ENCODE measurements at places on chromosomes 3 and 15.
A peak's percentile ranks its signal among the peaks of the same experiment; 100 is the strongest.

GRCh38 chr15:39000008-39000734, 435.6 kb upstream of the RASGRP1 start:
- peaks cover 22% of the 10 kb centered on the region for H3K4me1 ChIP-seq
- no peak overlapping the region for H3K4me3 ChIP-seq
- no peak overlapping the region for H3K27ac ChIP-seq
- no peak for DNase-seq
- no peaks in the 10 kb centered on the region for H3K27me3 ChIP-seq

DNA sequence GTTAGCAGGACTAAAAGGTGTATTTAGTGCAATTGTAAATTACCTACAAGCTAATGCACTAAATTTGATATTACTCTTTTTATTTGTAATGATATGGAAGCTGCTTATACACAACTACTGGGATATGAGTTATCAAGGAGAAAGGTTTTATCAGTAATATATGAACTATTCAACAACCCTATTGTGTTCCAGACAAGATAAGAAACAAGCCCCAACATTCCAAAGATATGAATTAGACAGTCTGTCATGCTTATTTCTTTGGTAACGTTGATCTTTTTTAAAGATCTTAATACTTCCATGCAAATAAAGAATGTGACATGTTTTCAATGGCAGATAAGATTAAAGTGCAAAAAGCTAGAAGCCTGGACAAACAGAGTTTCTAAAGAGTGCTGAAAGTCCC, 314.0 kb upstream of the THBS1 start:
- H3K27ac ChIP-seq = no peak overlapping the region
- DNase-seq = no peak
- H3K4me1 ChIP-seq = peaks cover 11% of the 10 kb centered on the region
- no peaks in the 10 kb centered on the region for H3K36me3 ChIP-seq

DNA sequence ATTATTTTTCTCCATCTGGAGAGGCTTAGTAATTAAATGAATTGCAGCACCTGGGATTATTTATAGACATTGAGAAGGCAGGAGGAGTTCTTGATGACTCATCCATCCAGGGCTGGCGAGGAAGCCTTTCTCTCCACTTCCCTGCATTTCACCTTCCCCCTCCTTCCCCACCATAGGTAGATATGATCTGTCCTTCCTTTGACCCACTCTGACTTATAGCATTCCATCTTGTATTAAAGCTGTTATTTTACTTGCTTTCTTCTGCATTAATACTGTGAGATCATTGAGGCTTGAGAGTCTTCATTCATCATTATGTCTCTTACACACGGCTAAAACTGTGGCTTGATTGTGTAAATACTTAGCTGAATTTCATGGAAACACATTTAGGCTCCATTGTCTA, 288.8 kb downstream of the FEZF2 start:
- peaks cover 2% of the 10 kb centered on the region for H3K36me3 ChIP-seq
- peak overlapping the region; percentile 56 for H3K27ac ChIP-seq
- DNase-seq = peak; percentile 6
- H3K4me1 ChIP-seq = peaks cover 2% of the 10 kb centered on the region
- no peak overlapping the region for H3K4me3 ChIP-seq

GRCh38 chr3:45462522-45463265, 74.3 kb downstream of the LARS2 start:
- no peak overlapping the region for H3K4me3 ChIP-seq
- DNase-seq = no peak
- peaks cover 39% of the 10 kb centered on the region for H3K36me3 ChIP-seq
- no peaks in the 10 kb centered on the region for H3K4me1 ChIP-seq

- H3K27me3 ChIP-seq = no peaks in the 10 kb centered on the region
- peaks cover 4% of the 10 kb centered on the region for H3K36me3 ChIP-seq
- DNase-seq = no peak
- no peak overlapping the region for H3K27ac ChIP-seq
- H3K4me3 ChIP-seq = no peak overlapping the region
These were observed 48.6 kb downstream of the SLC25A26 start for GRCh38 chr3:66269411-66269810.

Measured in SK-N-SH (cell line).